Mesothelial cell of epicardium (in vitro differentiated cells): ENCODE measurements at places on chromosomes 16 and 17.

- H3K36me3 ChIP-seq: peaks cover 4% of the 10 kb centered on the region
- peaks cover 21% of the 10 kb centered on the region for H3K4me1 ChIP-seq
- no peak overlapping the region for H3K4me3 ChIP-seq
These were observed 120.6 kb downstream of the GOSR1 start for GRCh38 chr17:30597776-30598288.

DNA sequence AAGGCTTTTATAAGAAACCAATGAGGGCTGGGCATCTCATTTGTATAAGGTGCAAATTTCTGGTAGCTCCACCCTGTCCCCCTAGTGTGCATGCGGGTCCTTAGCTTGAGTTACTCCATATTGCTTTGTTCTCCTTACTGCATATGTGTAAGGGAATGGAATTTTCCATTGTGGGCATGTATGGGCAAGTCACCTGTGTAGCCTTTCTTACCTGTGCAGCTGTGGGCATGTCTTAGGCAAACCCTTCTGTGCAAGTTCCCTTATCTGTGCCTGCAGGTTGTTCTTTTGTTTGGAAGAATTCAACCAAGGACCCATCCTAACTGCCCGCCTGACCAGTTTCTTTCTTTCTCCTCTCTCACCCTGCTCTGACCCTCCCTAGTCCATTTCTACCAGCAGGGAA, 122.8 kb upstream of the HS3ST4 start:
- H3K4me1 ChIP-seq: peaks cover 42% of the 10 kb centered on the region
- no peaks in the 10 kb centered on the region for H3K36me3 ChIP-seq
- no peak for DNase-seq

- no peak overlapping the region for H3K27ac ChIP-seq
- H3K27me3 ChIP-seq: peaks cover 32% of the 10 kb centered on the region
- DNase-seq: no peak
These were observed 93.3 kb downstream of the FOXL1 start for GRCh38 chr16:86671486-86672178.

DNA sequence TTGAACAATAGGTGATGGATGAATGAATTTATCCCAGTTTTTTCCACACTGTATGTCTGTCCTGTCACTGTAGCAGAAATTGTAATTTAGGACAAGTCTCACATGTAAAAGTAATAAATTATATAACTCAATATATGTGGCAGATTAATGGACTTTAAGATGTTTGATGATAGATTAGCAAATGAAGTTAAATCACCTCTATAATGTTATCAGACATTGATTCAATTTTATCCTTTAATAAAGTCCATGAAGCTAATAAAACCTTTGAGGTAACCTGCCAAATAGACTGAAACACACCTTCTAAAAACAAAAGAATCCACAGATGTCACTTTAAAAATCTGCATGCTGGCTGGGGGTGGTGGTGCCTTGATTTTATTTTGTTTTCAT, 83.3 kb upstream of the CORO6 start:
- no peaks in the 10 kb centered on the region for H3K27me3 ChIP-seq
- DNase-seq: no peak
- H3K4me3 ChIP-seq: no peak overlapping the region
- H3K36me3 ChIP-seq: peaks cover 6% of the 10 kb centered on the region
